Memory B cell (primary cell): ENCODE measurements at places on chromosomes 5 and 9.

DNA sequence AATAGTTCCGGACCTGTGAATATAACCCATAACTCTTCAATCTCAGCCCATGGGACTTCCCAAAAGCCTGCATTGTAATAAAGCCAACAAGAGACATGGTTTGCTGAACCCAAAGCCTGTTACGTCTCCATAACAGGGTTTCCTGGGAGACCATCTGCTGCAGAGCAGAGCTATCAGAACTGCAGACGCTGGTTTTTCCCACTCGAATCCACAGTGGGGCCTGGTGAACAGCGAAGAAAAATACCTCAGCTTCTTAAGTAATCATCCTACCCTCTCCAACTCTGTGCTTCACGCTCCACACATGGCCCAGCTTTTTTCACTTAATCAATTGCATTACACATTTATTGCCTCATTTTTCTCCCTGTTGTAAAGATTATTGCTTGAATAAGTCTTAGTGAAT, 409.5 kb upstream of the GRIA1 start:
- no peak for DNase-seq

- DNase-seq = no peak
These were observed 5.2 kb downstream of the SLC31A2 start for GRCh38 chr9:113155911-113156588.

- DNase-seq = no peak
These were observed 333.3 kb downstream of the SEMA5A start for GRCh38 chr5:9212605-9213004.

- no peak for DNase-seq
These were observed 254.7 kb upstream of the TRPC7 start for GRCh38 chr5:136620016-136620419.

DNA sequence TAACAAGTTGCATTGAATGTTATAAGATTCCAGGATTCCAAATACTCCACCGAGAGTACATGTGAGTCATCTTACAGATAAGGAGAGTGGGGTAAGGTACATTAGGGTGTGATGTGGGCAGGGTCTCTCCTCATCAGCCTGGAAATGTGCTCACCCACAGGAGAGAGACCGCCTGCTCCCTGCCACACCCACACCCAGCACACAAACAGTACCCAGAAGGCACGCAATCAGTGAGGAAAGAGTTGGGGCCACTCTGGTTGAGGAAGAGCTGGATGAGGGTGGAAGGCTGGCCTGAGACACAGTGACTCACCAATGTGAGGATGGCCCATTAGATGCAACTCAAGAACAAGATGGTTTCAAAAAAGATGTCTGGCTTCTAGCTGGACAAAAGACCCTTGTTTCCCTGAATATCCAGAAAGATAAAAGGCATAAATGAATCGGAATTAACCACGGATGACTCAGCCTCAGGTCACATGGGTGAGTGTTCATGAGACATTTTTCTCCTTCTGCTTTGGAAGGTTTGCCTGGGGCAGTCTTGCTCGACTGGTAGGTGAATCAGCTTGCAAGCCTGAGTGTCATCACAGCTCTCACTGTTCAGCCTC, 51.1 kb upstream of the LHFPL2 start:
- no peak for DNase-seq

DNA sequence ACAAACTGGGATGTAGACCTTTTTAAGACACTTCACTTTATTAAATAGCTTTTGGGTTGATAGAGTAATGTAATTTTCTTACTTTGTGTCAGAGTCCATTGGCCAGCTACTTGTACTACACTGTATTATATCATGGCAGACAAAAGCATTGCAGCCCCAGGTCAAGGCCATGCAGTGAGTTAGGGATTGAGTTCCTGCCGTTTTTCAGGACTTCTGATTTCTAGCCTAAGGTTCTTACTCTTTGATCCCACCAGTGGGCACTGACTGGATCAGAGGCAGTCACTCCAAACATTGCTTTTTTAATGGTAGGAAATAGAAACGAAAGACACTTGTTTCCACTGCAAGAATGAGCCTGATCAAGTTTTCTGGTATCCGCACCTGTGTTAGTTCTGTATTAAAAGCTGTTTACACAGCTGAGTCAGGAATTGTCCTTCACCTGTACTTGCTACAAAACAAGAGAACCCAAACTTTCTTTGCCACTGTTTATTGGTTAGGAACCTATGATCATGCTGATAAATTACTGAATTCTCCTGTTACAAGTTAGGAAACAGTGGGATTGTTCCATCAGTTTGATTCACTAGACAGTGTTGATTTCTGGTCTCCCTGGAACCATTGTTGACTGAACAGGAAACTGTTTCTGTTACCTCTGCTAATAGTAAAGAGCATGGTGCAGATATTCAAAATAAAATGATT, 22.1 kb downstream of the LRRC70 start:
- no peak for DNase-seq

- no peak for DNase-seq
These were observed 803.4 kb upstream of the CDH10 start for GRCh38 chr5:25448190-25448621.

- no peak for DNase-seq
These were observed 638.3 kb downstream of the NR2F1-AS1 start for GRCh38 chr5:92942762-92943161.

DNA sequence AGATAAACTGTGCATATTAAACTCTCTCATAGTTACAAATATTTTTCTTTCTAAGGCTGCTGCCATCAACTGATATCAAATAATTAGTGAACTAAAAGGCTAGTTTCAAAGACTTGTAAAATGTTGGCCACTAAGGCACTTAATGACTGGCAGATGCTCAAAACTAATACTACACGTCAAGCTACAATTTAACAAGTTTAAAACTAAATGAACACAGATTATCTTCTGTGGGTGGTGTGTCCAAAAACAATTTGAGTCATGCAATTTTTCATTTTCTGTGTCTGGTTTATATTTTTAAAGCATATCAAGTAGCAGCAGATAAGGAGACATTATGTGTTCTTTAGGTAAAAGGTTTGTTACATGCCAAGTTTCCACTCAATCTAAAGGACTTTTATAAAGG, 665.1 kb downstream of the EFNA5 start:
- DNase-seq = no peak

DNA sequence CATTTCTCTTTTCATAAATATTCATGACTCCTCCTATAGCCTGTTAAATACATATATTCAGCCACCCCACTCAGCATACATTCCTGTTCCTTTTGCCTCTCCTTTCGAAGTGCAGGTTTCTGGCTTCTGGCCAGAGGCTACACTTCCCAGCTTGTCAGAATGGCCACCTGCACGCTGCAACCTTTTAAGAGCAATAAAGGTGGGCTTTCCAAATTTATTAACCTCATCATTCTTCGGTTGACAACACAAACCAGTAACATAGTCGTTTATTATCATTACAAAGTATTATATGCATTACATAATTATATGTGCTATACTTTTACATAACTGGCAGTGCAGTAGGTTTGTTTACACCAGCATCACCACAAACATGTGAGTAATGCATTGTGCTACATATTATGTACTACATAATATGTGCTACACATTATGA, 16.5 kb upstream of the TMEM171 start:
- no peak for DNase-seq

- DNase-seq = no peak
These were observed 4.1 kb downstream of the CLK4 start for GRCh38 chr5:178622679-178623247.

- DNase-seq = no peak
These were observed 30.1 kb upstream of the LPAR1 start for GRCh38 chr9:111068383-111068730.

GRCh38 chr5:58149345-58149744, 310.5 kb downstream of the PLK2 start:
- no peak for DNase-seq

- DNase-seq = no peak
These were observed 5.1 kb downstream of the PIP5K1B start for GRCh38 chr9:68710111-68710471.

GRCh38 chr9:128556926-128557634, 4.7 kb downstream of the SPTAN1 start:
- DNase-seq = no peak

DNA sequence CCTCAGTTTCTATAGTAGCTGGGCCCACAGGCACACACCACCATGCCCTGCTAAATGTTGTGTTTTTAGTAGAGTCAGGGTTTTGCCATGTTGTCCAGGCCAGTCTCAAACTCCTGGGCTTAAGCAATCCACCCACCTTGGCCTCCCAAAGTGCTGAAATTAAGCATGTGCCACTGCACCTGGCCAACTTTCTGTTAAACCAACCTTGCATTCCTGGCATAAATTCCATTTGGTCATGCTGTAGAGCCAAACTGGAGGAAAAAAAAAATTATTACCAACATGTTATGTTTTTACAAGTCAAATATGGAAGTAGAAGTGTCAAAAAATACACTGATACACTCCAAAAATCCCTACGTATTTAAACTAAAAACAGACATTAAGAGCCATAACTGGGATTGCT, 54.1 kb downstream of the ERMP1 start:
- no peak for DNase-seq

- no peak for DNase-seq
These were observed 54.0 kb downstream of the SECISBP2 start for GRCh38 chr9:89372230-89372816.

GRCh38 chr9:21750021-21750735, 52.3 kb upstream of the MTAP start:
- no peak for DNase-seq

DNA sequence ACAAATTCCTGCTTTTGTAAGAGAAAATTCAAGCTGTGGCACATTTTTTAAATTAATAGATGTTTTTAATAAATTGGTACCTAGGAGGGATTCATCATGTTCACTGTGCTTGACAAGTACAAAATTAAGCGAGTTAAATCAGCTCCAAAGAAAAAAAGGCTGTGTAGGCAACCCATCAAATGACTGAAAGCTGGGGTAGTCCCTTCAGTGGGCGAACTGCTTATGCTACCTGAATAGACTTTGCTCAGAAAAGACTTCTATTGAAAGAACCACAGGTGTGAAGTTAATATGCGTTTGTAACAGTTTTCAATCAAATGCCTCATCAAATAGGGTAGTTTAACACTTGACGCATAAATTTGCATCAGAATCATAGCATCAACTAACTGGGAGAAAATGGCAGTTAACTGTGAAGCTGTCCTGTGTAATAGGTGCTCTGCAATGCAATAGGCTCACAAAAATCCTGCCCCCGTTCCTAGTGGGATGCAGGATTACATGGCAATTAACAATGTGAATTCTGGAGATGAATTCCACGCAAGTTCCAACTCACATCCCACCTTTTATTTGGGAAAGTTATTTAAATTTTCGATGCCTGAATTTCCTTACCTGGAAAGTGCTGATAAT, 14.4 kb upstream of the ARL15 start:
- DNase-seq = no peak

GRCh38 chr5:7410936-7411511, 15.1 kb downstream of the ADCY2 start:
- DNase-seq = no peak

- DNase-seq = peak; percentile 18
These were observed 29.7 kb downstream of the TEX10 start for GRCh38 chr9:100322954-100323536.

DNA sequence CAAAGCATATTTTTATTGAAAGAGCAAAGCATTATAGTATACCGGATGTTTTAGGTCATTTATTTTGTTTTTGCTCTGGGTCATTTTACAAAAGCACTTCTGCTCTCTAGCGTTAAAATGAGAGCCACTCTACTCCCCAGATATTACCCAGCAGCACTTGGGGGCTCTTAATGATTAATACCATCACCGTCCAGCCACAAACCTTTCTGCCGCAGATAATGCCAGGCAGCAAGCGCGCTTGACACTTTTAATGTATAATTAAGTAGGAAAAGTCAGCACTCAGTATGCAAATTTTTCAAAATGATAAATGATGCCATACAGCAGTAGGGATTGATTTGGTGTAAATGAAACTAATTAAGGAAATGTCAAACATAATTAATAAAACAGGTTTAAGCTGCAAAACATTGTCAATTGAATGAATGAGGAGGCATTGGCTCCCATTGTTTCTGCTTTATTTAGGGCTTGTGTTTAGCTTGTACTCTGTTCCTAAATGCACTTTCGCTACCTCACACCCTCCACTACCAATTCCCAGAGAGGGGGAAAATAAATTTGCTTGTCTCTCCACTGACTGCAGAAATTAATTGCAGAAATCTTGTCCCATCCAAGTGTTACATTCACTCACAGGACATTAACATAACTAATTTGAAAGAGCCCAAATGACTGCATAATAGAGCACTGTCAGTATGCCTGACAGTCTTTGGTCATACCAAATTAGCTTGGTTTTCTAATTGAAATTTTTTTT, 358.8 kb upstream of the ARRDC3 start:
- DNase-seq = no peak

- no peak for DNase-seq
These were observed 180.6 kb downstream of the PDE4D start for GRCh38 chr5:59712836-59713497.

DNA sequence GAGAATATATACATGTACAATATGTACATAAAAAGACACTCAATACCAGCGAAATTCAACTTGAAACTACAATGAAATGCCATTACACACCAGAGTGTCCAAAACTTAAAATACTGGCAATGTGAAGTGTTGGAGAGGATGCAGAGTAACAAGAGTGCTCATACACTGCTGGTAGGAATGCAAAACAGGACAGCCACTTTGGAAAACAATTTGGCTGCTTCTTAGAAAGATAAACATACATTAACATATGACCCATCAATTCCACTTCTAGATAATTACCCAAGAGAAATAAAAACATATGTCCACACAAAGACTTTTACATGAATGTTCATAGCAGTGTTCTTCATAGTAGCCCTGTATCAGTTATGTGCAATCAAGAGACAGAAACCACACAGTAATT, 39.4 kb upstream of the BARX1 start:
- DNase-seq = no peak

DNA sequence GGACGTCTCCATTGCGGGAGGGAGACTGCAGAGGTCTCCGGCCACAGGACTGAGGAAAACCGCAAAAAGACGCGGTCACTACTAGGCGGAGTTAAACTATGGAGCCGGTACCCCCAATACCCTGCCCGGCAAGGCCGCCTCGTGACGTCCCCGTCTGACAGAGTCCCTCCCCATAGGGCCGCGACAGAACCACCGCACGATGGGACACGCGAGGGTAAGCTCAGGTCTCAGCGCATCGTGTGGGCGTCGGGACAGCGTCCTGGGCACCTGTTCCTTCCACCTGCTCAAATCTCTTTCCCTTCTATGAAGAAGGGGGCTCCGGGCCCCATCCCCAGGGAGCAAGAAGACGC, 35.2 kb upstream of the GLDC start:
- DNase-seq = no peak

GRCh38 chr9:36217256-36217968, 26.7 kb downstream of the CLTA start:
- DNase-seq = no peak

DNA sequence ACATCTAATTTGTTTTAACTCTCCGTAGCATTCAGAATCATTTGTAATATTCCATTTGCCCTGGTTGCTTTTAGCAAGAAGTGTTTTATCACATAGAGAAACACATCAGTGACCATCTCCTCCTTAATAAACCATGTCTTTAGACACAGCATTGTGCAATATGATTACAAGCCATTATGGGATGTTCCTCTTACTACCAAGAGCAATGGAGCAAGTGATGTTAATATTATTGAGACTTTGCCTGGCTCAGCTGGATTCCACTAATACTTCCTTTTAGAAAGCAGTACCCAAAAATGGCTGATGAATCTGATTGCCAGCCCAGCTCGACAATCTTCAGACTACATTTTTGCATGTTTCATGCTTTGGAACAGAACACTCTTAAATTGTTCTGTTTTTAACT, 364.2 kb downstream of the OSTF1 start:
- DNase-seq = no peak

- no peak for DNase-seq
These were observed 161.6 kb upstream of the DMRTA1 start for GRCh38 chr9:22285066-22285465.
